ENCODE measurements at places on chromosomes 3 and 15.

DNA sequence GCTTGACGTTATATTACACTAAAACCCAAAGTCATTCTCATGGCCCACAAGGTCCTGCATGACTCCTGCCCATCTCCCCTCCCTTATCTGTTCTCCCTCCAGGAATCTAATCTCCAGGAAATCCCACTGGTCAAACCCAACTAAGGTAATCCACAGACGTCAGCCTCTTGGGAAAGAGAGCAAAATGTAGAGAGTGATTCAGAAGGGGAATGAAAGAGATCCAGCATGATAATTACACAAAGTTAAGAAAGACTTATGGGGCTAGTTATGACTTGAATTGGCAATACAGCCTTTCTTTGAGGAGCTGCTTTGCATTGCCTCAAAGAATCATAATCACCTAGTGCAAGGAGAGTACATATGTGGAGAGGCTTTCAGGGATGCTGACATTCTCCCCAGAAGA is 137.8 kb upstream of the MYRIP start:
- DNase-seq = no peak

DNA sequence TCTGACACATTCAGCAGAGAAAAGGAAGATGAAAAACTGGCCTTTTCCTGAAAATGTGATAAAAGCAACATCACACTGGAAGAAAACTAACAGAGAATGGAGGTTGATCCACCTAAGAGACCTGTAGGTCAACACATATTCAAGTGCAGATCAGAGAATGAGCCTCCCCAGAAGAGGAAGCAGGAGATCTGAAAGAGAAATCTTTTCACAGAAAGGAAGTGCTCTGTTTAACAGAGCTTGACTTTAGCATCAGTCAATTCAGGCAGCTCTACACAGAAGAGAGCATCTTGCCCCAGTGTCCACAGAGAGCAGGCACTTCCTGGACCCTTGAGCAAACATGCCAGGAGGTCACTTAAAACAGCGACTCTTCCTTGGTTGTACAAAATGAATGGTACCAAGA is 655.4 kb upstream of the GBE1 start:
- no peak for DNase-seq

GRCh38 chr15:58200739-58201138 is 62.6 kb downstream of the AQP9 start:
- DNase-seq = no peak

DNA sequence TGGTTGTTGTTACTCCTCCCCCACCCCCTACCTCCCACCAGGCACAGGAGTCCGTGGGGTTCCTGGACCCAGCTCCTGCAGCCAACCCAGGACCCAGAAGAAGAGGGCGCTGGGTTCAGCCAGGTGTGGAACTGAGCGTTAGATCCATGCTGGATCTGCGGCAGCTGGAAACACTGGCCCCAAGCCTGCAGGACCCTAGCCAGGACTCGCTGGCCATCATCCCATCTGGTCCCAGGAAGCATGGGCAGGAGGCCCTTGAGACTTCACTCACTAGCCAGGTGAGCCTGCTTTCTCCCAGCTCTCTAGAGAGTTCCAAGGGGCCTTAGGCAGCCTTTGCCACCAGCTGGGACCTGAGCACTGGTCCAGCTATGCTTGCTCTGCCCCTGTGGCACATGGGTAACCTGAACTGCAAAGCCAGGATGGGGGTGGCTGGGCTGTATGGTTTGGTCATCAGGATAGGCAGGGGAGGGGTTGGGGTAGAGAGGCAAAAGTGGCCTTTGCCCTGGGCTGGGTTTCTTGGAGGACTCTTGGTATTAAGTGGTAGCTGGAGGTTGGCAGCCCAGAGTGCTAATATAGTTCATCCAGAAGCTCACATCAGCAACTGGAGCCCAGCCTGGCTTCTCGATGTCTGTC is 7.0 kb upstream of the JMJD7 start:
- DNase-seq = no peak

DNA sequence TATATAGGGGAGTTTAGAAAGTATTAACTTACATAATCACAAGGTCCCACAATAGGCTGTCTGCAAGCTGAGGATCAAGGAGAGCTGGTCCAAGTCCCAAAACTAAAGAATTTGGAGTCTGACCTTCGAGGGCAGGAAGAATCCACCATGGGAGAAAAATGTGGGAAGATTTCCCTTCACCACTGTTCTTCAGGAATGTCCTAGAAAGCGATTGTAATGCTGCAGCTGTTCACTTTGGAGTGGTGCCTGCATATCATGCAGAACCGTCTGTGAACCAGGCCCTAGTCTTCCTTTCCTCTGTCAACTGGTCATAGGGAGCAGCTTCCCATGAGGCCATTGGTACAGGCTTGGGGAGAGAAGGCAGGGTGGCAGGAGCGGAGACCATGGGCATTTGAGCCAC is 497.9 kb upstream of the ARPP21 start:
- no peak for DNase-seq

DNA sequence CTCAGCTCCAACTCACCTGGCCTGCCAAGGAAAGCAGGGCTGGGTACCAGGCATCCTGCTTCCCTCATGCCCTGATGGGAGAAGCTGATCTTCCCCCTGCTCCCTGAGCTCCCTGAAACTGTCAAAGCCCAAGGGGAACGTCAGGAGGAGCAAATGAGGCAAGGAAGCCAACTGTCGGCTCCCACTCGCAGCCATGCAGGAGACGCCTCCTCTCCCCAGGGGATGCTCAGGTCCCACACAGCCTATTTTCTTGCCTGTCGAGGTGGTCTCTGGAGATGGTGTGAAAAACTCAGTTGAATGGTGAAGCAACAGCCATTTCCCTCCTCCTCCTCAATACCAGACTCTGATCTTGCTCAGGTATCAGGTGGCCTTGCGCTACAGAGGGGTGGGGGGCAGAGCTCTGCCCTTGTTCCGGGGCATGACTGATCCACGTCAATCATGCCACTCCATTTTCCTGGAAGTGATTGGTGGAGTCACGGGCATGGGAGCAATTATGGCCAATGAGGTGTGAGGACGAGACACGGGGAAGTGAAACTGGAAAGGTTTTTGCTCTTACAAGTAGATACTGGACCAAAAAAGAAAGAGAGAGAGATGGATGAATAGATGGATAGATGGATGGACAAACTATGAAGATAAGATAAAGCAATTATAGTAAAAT is 58.2 kb downstream of the SLC6A1 start:
- no peak for DNase-seq

- no peak for DNase-seq
Measured at GRCh38 chr3:124320976-124321375, 329.1 kb upstream of the ROPN1 start.

GRCh38 chr3:72120039-72120438 is 335.1 kb upstream of the PROK2 start:
- no peak for DNase-seq

DNA sequence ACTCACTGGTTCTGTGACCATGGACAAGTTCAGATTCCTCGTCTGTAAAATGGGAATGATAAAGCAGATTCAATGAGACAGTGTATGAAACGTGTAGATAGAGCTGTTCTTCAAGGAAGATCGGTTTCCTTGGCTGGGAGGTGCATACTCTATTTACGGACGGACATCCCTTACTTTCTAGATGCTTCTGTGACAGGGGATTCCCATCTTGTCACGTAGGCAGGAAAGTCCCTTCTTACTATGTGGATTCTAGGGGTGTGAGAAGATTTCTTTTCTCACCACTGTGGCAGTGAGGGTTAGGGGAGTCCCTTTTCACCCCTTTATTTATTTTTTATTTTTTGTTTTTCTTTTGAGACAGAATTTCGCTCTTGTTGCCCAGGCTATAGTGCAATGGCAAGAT is 180.9 kb upstream of the TBL1XR1 start:
- peak; percentile 48 for DNase-seq

- no peak for DNase-seq
Measured at GRCh38 chr3:13120928-13121552, 47.8 kb upstream of the IQSEC1 start.

GRCh38 chr15:73375755-73376305 is 7.1 kb upstream of the HCN4 start:
- DNase-seq = no peak

- DNase-seq = no peak
Measured at GRCh38 chr3:34382859-34383258, 584.4 kb downstream of the PDCD6IP start.

GRCh38 chr3:35773417-35773816 is 134.1 kb downstream of the ARPP21 start:
- DNase-seq = no peak

GRCh38 chr15:78429477-78429876 is 8.5 kb upstream of the IREB2 start:
- DNase-seq = no peak

DNA sequence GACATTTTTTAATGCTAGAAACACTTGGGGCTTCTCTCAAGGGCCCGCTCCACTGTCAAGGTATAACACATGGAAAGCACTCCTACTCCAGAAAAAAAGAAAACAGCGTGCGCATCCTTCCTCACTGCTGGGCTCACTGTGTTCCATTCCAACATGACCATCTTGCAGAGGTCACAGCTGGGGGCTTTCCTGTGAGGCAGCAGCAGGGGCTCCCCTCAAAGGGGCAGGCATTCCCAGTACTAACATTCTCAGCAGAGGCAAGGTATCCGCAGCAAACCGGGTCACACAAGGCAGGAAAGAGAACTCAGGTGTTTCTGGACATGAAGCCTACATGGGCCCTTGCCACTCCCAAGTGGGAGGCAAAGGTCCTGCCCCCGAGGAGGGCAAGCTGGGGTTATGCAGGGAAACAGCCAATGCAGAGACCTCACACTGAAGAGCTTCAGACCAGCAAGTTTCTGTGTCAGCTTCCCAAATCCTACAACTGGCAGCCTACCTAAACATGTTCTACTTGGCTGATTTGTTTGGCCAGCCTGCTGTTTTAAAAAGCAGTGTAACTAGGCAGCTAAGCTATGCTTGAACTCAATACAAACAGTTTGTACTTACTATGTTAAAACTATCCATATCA is 6.4 kb downstream of the BDH1 start:
- no peak for DNase-seq

GRCh38 chr3:131221731-131222130 is 159.8 kb upstream of the NUDT16 start:
- no peak for DNase-seq

DNA sequence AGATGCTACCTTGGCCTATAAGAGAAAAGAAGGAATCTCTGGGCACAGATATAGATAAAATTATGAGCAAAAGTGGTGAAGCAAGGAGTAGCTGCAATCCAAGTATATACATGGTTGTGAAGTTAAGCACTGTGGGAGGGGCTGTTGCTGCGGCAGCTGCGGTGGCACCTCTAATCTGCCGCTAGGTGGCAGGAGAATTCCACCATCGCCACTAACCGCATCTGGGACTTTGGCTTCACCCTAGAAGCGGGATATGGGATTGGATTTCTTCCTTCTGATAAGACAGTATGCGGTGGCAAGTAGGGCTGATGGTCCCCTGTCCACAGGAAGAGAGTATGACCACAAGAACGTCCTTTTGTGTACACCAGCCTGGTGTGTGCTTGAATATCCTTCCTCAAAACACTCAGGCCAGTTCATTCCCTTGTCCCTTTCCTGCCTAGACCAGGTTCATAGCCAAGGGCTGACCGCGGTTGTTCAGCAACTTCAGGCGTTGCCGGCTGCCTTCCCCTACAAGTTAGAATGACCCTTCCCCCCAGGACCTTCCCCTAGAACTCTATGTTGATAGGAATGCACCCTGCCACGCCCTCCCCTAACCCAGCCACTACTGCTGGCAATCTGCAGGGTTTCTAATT is 5.1 kb downstream of the MAGEL2 start:
- no peak for DNase-seq
